ENCODE measurements at places on chromosomes 6 and 20.

GRCh38 chr6:135235716-135236115 is 54.6 kb downstream of the MYB start:
- DNase-seq: no peak

DNA sequence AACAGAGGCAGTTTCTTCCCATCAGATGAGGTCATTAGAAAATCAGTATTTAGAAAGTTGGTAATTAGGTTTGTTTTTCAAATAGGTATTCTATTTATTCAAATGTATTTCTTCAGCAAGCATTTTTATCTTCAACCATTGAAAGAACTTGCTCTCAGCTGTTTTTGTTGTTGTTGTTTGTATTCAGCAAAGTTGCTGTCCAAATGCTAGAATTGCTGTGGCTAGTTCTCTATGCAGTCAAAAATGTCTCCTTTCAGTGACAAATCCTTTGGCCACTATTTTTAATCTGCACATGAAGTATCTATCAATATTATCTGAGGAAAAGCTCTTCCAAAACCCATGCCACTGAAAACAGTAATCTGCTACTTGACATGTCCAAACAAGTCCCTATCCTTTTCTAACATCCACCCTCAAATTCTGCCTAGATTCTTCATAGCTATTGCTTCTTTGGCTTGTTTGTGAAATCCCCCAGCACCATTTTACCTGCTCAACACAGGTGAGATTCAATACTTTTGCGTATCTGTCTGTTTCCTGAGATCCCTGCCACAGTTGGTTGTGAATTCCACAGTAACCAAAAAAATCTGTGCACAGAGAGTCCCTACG is 1005.4 kb downstream of the GRIK2 start:
- no peak for DNase-seq

DNA sequence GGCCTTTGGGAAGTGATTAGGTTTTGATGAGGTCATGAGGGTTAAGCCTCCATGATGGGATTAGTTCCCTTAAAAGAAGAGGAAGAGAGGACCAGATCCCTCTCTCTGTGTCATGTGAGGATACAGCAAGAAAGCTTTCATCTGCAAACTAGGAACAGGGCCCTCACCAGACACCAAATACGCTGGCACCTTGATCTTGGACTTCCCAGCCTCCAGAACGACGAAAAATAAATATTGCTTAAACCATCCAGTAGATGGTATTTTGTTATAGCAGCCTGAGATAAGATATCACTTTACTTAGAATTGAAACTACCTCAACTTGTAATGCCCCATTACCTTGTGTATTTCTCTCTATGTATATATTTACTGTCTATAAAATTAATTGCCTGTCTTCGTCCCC is 65.4 kb upstream of the NNAT start:
- DNase-seq: no peak

DNA sequence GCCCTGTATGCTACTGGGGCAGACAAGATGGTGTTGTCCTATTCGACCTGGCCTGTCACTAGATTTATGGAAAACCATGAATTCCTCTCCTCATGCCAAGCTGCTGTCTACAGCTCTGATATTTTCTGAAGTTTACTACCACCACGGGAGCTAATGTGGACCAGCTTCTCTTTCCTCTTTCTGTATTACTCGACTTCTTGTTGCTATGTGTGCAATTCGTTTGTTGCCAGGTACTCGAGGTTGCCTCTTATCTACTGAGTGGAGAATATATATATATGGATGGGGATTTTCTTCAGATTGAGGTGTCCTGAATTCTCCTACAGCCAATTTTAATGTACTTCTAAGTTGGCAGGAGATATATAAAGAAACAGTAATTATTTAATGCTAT is 34.7 kb downstream of the MAN1A1 start:
- no peak for DNase-seq

GRCh38 chr20:22629447-22629846 is 45.1 kb upstream of the FOXA2 start:
- DNase-seq: no peak

- no peak for DNase-seq
Observed at GRCh38 chr6:165274611-165275010, 34.8 kb downstream of the C6orf118 start.

DNA sequence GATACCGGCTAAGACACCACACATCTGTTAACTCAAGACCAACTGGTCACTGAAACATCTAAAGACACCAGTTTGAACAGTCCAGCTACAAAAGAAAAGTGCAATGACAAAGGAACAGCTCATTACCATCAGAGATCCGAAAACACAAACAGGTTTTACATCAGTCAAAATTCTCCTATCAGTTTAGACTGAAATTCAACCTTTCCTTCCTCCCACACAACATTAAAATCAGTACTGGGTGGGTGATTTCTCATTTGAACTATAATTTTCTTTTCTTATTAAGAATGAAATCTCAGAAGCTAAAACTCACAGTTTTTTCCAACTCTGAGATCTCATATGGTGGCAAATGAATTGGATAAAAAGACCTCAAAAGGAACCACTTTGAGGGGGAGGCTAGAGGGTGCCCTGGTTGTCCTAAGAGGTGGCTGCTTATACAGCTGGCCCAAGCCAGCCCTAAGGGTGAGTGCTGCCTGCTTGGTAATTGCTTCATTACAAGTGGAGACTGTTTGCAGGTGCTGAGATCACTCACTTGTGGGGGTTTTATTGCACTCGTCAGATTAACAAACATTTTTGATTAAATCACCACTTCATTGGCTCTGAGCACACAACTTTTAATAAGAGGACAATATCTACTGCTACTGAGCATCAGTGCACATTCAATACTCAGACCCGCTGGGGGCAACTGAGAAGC is 4.3 kb downstream of the CCDC167 start:
- DNase-seq: peak; percentile 56

DNA sequence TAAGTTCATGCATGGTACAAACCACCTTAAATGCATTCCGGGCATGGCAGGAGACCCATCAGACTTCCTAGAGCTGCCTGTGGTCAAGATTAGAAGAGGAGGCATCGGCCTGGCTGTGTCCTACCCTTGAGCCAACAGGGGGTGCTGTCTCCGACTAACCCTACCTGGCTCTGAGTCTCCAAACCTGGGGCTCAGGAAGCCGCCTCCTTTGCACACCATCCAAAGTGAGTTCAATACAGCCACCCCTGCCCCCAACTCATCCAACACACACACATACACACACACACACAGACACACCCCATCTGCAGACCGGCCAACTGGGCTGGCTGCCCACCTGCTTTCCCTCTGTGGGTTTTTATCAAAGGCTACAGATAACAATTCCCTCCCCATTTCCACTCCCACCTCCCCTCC is 77.0 kb downstream of the JPH2 start:
- no peak for DNase-seq

DNA sequence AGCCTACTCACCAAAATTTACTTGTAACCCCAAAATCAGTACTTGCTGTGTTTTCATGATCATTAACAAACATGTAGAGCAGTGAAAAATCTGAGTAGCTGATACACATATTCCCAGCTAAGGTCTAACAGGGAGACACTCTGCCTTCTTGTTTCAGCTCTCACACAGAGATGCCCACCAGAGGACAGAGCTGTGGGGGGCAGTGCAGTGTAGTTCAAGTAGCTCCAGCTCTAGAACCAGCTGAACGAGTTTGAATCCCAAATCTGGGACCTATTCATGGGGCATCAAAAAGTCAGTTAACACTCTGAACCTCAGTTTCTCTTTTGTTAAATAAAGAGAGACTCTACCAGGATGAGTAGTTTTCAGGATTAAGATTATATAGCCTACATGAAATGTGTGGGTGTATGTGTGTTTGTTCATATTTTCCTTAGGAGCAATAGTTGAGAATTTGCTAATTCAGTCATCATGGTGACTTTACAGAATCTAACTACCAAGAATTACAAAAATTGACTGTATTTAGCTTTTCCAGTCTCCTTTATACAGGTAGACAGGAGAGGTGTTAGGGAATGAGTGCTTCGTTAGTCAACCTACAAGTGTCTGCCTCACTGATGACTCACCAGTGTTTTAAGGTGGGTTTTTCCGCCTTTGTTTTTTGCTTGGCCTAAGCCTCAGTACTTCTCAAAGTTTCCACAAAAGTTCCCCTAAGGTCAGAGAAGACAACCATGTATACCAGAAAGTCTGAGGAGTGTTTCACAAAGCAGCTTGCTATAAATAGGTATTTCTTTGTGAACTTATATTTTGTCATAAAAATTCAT is 164.0 kb upstream of the RUNX2 start:
- DNase-seq: peak; percentile 41

DNA sequence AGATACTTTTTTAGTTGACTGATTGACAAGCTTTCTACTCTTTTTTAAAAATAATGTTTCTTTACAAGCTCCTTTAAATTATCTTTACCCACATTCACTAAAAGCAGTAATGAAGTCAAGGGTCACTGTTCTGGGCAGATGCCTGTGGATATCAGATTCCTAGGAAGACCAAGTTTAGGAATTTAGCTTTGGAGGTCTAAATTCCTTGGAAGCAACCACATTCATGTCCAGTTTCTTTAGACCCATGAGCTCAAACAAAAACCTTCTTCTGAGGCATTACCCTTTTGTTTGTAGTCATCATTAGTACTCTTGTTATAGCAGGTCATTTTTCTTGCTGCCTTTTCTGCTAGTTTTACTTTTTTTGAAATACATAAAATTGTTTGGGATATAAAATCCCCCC is 462.9 kb upstream of the JAG1 start:
- no peak for DNase-seq

- no peak for DNase-seq
Observed at GRCh38 chr20:57037689-57038088, 228.8 kb downstream of the BMP7 start.

- no peak for DNase-seq
Observed at GRCh38 chr6:141531040-141531439, 601.7 kb upstream of the GJE1 start.

GRCh38 chr6:3773678-3774298 is 22.3 kb upstream of the PXDC1 start:
- no peak for DNase-seq

DNA sequence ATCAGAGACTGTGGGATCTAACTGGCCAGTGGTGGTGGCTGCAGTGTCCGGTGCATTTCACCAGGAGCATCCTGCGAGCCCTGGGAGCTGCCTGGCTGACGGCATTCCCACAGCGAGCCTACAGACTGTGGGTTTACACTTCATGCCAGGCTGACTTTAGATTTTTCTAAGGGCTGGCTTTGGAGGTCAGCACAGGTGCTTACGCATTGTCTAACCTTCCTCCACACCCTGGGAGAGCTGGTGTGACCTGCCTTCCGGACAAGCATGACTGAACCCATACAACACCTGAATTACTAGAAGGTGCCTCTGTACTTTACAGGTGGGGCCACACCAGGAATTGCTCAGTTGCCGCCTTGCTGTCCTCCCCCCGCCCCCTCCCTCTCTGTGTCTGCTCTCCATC is 96.2 kb downstream of the RREB1 start:
- no peak for DNase-seq

DNA sequence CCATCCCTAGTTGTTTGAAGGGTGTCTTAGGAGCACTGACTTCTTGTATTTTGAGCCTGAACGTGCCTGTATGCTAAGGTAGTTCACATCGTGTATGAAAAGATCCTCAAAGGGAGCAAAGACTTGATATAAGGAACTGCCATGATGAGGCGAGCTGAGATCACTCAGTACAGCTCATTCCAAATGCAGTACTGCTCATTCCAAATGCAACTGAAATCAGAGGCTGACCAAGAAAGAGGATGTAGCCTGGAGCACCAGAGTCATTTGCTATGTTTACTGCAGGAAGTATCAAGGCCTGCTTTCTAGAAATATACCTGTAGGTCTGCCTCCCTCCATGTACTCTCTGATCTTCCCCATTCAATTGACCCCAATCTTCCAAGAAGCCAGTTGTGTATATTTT is 832.2 kb downstream of the EYS start:
- no peak for DNase-seq

DNA sequence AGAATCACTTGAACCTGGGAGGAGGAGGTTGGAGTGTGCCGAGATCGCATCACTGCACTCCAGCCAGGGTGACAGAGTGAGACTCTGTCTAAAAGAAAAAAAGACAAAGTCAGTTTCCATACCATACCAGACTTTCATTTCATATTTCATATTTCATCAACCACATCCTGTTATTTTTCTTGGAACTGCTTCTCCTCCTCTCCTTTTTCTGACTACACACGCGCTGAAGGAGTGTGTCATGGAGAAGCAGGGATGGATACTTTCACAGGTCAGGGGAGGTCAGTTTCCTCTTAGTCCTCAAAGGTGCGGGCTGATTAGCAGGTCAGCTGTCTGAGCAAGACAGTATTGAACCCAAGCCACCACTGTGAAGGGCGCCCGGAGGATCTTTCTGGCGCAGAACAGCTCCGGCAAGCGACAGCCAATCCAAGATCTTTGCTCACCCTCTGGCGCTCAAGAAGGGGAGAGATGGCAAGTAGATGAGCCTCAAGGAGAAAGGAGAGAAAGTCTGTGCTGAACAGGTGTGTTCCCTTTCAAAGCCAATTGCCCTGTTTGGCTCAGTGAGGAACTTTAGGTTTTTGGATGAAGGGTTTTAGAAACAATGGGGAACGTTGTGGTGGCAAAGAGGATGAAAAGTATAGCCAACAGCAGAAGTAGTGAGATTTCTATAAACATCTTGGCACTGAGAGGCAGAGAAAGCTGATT is 18.9 kb upstream of the SYNJ2 start:
- DNase-seq: no peak

GRCh38 chr6:90249034-90249433 is 47.6 kb downstream of the BACH2 start:
- DNase-seq: peak; percentile 23

DNA sequence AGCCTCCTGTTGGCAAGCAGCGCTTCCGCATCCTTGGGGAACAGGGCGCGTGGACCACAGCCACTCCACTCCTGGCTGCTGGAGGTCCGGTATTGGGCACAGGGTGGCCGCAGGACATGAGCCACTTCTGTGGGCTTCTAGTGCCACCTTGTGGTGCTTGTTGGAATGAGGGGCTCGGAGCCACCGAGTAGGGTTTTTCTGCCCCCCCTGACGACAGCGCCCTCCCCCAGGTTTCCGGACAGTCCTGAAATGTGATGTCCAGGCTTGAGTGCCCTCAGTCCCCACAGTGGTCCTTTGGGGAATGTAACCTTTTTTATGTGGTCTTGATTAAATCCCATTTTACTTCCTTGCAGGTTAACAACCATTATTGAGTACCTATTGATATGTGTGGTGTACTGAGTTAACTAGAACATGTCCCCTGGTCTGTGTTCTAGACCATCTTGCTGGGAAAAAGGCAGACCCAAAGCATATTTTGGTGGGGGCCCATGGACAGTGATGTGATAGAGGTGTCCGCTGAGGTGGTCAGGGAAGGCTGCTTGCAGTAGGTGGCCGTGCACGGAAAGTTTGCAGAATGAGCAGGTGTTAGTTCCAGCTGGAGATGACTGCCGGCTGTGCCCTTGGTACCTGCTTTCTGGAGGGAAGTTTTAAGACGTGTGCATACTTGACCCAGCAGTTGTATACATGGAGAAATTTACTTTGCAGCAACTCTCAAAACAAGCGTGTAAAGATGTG is 70.0 kb downstream of the PTPN1 start:
- peak; percentile 54 for DNase-seq

DNA sequence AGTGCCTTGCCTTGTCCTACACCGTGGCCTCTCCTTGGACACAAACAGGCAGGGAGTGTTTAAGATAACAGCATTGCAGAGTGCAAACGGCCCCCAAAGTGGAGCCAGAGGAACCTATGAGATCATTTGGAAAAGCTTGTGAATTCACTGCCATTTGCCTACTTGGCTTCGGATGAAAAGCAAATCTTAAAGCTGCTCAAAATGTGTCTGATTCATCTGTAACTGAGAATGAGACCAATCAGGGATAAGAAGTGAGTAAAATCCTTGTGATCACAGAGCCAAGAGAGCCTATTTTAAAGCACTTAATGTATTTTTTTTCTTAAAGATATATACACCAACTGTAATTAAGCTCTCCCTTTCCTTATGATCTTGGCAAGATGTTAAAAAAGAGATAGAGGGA is 65.7 kb upstream of the BACH2 start:
- no peak for DNase-seq

All from activated naive CD4-positive, alpha-beta T cell treated with Interleukin-2 at 50 U/mL for 16 hours (primary cell).